ENCODE measurements at places on chromosomes 2 and 18.

GRCh38 chr2:48569433-48569832 lies 39.5 kb downstream of the STON1 start:
- DNase-seq: no peak

- no peak for DNase-seq
Measured at GRCh38 chr18:47831351-47831750, 99.1 kb downstream of the SMAD2 start.

- no peak for DNase-seq
Measured at GRCh38 chr2:98473995-98474780, 29.5 kb downstream of the INPP4A start.

DNA sequence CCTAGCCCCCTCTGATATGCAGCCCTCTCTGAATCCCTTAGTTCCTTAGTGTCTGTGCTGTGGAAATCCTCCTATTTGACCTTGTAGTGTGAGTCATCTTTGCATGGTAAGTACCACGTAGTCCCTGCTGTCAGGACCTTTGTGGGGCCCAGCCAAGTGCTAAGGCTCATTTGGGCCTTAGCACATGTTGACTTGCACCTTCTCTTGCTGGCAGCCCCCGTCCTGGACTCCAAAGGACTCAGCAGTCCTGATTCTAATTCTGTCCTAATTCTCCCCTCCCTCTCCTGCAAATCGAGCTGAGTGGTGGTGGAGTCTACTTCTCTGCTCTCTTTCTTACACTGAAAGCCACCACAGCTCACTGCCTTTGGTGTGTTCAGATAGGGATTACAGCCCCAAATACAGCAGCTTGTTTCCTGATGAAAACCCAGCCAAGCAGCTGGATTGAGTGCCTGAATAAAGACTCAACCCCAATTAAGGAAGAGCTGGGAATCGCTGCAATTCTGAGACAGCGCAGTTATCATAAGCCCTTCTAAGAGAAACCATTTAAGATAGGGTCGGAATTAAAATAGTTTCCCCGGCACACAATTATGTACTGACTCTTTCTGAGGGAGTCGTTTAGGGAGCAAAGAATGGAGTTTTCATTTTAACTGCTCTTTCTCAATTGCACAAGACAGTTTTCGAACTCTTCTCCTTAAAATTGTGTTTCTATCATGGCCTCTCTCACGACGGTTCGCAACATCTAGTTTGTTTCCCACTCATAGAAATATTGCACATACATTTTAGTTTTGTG lies 215.6 kb upstream of the TNP1 start:
- no peak for DNase-seq

GRCh38 chr2:24351627-24351938 lies 8.8 kb downstream of the ITSN2 start:
- no peak for DNase-seq

DNA sequence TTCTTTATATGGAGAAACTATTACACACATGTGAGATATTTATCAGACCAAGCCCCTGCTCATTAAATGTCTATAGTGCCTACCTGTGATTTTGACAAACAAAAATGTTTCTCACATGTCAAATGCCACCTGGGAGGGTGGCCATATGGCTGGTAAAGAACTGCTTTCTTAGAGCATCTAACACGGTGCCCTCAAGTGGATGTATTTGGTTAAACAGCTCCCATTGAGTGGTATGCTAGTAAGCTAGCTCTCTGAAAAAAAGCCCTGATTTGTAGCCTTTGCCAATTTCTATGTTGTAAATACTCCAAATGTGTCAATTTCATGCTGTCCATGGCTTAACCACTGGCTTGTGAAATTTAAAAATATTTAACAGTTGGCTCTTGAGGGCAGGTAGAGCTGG lies 94.6 kb downstream of the PMAIP1 start:
- no peak for DNase-seq

GRCh38 chr2:175366815-175367214 lies 185.3 kb upstream of the ATP5MC3 start:
- DNase-seq: no peak

DNA sequence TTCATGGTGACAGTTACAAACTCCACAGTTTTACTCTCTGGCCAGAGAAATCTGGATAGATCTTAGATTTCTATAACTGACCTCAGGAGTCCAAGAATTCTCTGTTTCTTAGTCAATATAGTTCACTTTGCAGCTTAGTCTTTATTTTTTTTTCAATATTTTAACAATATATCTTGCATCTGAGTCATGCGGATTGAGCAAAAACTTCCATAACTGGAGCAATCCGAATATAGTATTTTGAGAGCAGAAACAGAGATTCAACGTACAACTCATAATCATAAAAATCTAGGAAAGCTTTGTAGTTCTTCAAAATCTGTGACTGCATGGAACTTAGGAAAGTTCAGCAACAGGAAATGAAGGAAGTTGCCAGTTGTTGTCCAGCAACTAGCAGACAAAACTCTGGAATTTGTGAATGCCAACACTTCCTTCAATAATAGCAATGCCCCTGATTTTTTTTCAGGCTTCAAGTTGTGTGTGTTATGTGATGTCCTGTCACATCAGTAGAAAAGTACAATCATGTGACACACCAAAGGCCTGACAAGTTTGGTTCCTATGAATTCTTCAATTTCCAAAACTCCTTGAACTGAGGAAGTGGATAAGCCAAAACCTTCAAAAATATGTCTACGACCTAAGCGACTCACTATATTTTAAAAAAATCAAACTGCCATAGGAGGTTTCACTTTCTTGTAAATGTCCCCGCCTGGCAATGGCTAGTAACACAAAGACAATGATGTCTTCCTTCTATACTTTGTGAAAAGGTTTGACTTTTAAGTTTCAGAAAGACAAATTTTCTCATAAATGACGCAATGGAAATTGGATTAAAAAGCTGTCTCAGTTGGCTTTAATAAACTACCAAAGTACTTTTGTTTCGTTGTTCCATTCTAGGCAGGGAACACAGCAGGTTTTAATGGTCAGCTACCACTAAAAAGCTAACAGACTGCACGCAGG lies 510.6 kb downstream of the ERBB4 start:
- no peak for DNase-seq

DNA sequence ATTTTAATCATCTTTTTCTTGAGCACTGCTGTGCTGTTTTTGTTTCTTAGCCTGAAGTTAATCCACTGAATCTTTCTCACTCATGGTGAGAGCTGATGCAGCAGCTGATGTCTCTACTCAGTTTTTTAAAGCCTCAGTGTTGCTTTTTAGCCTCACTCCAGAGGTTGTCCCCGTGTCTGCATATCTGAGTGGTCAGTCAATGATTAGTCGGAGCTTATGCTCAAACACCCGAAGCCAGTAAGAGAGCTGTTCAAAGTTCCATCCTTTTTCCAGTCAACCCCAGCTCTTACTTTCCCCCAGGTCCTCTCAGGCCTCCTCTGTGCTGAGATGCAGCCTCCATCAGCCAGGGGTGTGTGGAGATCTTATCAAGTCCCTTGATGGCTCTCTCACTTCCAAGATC lies 81.1 kb downstream of the MBOAT2 start:
- DNase-seq: no peak

DNA sequence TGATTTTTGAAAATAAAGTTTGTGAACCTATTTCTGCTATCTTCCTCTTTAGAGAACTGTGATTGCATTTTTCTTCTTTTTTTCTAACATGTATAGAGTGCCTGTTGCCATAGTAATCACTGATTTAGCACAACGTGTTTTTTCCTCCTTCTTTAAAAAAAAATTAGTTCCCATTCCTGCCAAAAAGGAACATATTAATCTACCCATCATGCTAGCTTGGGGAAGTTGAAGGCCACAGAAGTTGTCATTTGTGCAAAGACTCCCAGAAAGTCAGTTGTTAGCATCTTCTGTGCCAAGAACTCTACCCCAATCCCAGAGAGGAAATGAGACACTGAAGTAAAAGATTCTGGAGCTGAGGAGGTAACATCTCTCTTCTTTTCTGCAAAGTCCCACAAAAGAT lies 57.3 kb downstream of the SLC8A1 start:
- DNase-seq: no peak

Measured in activated CD8-positive, alpha-beta memory T cell treated with anti-CD3 and anti-CD28 coated beads for 24 hours (primary cell).